Fibroblast of skin of right quadriceps (primary cell): ENCODE measurements at places on chromosomes 6 and 20.

GRCh38 chr20:17666481-17666880 lies 15.6 kb downstream of the RRBP1 start:
- DNase-seq: no peak

- no peak for DNase-seq
Measured at GRCh38 chr20:15362849-15363248, 1025.4 kb upstream of the FLRT3 start.

DNA sequence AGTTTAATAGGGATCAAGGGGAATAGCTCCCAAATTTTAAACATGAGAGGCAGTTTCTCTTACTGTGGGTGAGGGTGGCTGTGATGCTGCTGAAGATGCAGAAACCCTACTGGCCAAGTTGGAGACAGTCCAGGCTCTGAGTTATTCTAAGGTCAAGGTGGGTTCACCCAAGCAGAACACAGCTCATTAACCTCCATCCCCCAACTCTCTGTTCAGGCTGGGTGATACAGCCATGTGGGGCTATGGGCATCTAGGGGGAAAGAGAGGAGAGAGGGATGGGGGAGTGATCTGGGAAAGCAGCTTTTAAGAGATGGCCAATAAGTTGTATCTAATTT lies 18.9 kb upstream of the TRAM2 start:
- DNase-seq: peak; percentile 45

- no peak for DNase-seq
Measured at GRCh38 chr6:137784583-137784982, 82.5 kb upstream of the TNFAIP3 start.

DNA sequence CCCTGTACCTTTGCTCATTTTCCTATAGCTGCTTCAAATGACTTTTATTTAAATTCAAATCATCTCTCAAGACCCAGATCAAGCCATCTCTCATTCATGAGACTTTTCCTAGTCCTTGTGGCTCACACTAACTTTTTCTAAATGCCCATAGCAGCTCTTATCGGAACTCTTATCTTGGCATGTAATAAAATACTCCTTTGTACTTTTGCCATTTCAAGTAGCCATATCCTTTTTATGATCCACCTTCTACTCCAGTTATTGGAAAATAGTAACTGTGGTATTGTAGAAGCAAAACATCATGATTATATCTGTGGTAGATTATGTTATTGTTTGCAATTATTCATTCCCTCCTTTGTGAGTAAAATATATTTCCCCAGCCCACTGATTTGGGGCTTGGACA lies 37.6 kb upstream of the FILIP1 start:
- no peak for DNase-seq

DNA sequence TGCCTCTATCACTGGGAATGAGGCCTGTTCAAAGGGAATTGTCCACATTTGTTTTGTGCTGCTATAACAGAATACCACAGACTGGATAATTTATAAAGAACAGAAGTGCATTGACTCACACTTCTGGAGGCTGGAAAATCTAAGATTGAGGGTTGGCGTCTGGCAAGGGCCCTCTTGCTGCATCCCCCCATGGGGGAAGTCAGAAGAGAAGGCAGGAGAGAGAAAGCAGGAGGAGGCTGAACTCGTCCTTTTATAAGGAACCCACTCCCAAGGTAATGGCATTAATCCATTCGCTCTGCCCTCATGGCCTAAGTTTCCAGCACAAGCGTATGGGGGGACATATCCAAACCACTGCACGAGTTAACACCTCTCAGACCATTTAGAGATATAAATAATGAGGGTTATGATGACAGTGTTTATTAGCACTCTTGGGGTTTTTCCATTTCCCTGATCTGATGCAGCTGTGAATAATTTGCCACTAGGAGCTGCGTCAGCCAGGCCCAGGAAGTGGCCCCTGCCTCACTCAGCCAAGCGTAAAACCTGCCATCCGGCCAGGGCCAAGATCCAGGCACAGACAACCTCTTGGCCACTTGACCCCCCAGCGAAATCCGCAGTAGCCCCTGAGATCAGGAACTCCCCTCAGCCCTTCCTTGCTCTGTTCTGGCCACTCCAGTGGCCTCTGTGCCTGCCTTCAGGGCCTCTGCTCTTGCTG lies 14.2 kb upstream of the SLCO4A1 start:
- peak; percentile 67 for DNase-seq

DNA sequence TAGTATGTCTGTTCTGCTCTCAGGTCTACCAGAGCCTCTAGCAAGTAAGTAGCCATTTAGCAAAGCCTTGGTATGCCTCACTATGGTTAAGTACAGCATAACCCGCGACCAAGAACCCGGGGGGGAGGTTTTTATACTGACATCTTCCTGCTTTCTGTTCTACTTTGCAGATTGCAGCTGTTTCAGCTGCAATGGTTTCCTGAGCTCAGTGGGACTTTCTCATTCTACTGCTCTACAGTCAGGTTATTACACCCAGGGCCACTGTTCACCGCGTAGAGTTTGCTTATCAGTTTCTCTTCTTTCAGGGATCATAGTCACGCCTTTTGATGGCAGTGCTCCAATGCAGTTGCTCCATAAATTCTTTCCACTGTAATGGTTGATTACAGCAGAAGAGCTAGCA lies 631.3 kb downstream of the TFAP2A start:
- DNase-seq: no peak

- no peak for DNase-seq
Measured at GRCh38 chr6:151553416-151554165, 59.8 kb downstream of the CCDC170 start.

DNA sequence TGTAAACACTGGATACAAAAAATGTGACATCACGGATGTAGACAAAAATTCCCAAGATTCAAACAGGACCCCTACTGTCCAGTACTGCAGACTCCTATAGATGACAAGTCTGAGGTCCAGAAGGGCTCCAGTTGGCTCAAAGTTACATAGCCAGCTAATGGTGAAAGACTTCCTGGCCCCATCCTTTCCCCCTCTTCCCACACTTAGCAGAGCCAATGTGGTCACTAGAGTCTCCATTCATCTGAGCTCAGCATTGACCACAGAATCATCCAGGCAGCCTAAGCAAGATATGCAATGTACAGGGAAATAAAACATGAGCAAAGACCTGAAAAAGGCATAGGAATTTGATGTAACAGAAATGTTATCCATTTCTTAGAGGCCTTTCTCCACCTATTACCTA lies 180.5 kb downstream of the ADAT2 start:
- DNase-seq: peak; percentile 64
